ENCODE measurements at places on chromosomes 7 and 10.

DNA sequence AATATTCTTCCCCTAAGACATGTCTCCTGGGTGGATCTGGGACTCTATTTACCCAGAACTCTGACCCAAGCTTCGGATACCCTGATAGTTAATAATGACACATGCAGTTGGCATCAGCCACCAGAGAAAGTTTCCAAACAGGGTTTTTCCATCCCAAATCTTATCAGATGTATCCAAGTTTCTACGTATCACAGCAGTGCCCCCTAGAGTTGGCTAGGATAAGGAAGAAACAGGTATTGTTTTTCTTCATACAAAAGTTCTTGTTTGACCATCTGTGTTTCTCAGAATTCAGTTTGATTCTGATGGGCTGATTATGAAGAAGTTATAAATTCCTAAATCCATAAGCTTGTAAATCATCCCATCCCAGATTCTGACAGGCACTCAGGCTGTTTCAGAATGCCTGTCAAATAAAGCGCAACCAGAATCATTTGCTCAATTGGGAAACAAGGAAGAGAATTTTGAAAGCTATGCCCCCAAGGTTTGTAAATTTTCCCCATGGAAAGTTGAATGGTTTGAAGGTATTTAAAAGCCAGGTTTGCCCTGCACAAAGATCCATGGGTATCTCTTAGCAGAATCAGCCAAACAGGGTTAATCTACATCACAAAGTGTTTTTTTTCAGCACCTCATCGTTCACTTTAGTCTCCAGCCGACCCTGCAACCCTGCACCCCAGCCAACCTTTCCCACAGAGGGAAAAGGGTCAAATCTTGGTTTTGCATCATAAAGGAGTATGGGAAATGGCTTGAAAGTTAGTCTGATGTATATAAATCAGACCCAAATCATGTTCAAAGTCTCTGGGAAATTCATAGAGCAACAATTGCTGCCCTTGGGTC is 47.4 kb downstream of the NRAP start:
- DNase-seq: no peak

DNA sequence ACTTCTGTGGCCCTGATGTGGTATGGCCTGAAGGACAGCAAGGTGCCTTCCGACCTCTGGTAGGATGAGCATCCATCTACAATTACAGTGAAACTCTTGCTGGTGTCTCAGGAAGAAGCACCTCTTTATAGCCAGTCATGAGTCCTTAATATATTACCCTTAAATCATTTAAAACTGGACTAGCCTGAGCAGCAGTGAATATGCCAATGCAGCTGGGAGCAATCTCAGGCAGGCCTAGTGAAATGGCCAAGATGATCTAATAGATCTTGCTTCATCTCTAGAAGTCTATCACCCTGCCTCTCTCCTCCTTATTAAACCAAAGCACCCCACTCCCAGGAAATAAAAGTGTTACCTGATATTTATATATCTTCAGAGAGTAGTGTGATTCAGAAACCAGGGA is 66.7 kb upstream of the SORCS3 start:
- no peak for DNase-seq

- no peak for DNase-seq
Measured at GRCh38 chr7:68420342-68421192, 1177.7 kb upstream of the AUTS2 start.

- no peak for DNase-seq
Measured at GRCh38 chr7:8379264-8379663, 54.1 kb upstream of the NXPH1 start.

GRCh38 chr10:7082967-7083366 is 327.9 kb downstream of the SFMBT2 start:
- no peak for DNase-seq

DNA sequence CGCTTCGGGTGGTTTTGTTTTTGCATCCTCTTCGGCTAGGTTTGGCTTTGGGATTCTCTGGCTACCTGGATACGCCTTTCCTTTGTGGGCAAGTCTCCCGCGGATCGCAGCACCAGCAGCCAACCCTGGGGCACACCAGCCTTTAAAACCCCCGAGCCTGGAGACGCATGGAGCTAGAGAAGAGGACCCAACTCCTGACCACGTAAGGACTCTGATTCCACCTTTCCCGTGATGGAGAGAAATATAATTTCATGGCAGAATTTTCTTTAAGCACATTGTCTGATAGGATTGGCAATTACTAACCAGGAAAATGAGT is 535.4 kb upstream of the GALNT17 start:
- no peak for DNase-seq

GRCh38 chr10:63763744-63764143 is 242.5 kb downstream of the REEP3 start:
- DNase-seq: no peak

Measured in activated naive CD8-positive, alpha-beta T cell treated with anti-CD3 and anti-CD28 coated beads for 36 hours (primary cell).